ENCODE measurements at places on chromosomes 1 and 21. TPM values are rescaled to one million over a fixed set of nuclear protein-coding genes. Genes with fewer than 3 reads are reported as not detected.

Gene PCP4
- total RNA-seq = not detected

Gene NCF2
- total RNA-seq = not detected

Gene GJB4
- not detected for total RNA-seq

Gene DIO1
- not detected for total RNA-seq

Gene AKT3
- total RNA-seq = 20.5 TPM

Gene SPTA1
- total RNA-seq = 0.25 TPM

Gene SIPA1L2
- total RNA-seq = 5.3 TPM

Gene FCN3
- total RNA-seq = 0.29 TPM

Gene UBE2U
- total RNA-seq = not detected

Gene BGLAP
- not detected for total RNA-seq

All from cardiac ventricle fibroblast (primary cell).